ENCODE measurements at places on chromosomes 13 and 19.
A peak's percentile ranks its signal among the peaks of the same experiment; 100 is the strongest.

- DNase-seq = no peak
Measured at GRCh38 chr13:94344126-94344818, 135.2 kb downstream of the DCT start.

DNA sequence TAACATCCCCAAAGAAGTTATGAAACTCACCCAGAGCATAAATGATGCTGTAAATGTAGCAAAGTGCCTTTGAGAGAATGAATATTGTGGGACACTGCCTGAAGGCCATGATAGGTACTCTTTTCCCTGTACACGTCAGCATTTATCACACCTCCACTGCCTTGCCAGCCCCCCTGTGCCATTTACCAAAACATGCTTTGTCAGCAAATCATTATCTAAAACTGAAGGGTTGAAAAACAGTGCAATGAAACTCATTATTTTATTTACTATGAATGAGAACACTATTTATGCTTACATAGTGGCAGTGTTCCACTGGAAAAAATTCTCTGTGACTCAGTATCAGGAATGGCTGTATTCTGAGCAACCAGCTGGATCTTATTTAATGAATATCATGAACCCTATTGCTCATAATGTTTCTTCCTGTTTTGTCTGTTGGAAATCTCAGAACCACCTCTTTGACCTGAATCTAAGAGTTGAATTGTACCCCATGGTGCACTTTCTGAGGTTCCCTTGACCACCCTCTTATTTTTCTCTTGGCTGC, 564.1 kb downstream of the DCT start:
- DNase-seq = no peak

DNA sequence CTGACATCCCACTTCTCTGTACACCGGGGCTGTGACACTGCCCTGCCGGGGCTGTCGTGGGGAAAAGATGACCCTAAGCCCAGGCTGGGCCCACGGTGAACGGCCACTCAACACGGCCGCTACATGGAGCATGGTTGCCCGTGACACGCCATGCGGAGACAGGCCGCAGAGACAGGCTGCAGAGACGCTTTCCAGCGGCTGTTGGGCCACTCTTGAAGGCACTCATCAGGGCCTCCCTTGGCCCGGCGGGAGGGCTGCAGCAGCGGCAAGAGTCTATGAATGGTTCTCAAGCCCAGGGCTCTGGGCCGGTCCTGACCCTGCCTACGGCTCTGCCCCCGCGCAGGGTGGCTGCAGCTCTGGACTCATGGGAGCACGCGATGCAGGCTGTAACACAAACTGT, 22.1 kb downstream of the ADPRHL1 start:
- no peak for DNase-seq

DNA sequence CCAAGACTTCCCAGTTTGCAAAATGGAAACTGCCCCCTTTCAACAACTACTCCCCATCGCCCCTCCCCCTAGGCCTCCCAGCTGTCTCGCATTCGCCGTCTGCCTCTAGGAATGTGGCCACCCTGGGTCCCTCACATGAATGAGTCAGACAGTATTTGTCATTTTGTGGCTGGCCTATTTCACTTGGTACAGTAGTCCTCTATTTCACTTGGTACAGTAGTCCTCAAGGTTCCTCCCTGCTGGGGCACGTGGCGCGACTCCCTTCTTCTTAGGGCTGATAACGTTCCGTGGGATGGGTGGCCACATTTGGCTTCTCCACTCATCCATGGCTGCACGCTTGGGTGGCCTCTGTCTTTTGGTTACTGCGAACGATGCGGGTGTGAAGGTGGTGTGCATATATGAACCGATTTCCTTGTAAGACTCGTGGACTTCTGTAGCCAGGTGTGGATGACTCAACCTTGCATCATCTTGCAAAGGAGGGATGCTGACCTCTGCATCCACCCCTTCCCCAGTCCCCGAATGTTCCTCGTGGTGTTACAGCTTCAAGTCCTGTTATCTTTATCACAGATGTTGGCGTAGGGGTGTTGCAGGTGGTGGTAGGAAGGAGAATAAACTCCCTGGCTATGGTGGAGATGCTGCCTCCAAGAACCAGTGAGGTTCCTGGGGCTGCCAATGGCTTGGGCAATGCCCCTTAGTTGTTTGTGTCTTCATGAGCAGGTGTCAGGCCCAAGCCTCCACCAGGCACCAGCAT, 112.1 kb upstream of the SOX1 start:
- no peak for DNase-seq

- no peak for DNase-seq
Measured at GRCh38 chr13:75635828-75636435, at the start of gene LMO7. TSS of gene LMO7 (plus strand) at chr13:75636330. CDS start at chr13:75636658, 328 bp downstream.

- DNase-seq = peak; percentile 19
Measured at GRCh38 chr13:36131222-36131930, at the start of gene DCLK1. TSS of gene DCLK1 (minus strand) at chr13:36131382.

DNA sequence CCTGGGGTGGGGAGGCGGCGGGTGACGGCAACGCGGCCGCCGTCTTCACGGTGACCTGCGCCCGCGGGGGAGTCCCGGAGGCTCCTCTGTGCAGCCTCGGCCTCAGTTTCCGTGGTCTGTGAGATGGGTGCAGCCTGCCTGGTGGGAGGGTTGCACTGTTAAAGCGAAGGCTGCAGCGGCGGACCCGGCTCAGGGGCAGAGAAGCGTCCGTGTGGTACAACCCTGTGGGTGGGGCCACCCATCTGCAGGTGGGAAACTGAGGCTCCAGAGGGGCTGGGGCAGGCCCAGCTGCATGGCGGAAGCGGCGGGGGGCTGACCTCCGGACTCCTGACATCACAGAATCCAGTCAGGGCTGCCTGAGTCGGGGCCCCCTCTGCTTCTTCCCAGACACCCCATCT, 481 bp downstream of the FGF22 start:
- no peak for DNase-seq

- DNase-seq = no peak
Measured at GRCh38 chr13:110914081-110914330, 863 bp downstream of the ANKRD10 start.
